WTC11 (cell line): ENCODE measurements at places on chromosomes 7 and 10. TPM values are rescaled to one million over a fixed set of nuclear protein-coding genes. Genes with fewer than 3 reads are reported as not detected.

Gene PILRA
- 1.8 to 3.2 TPM (median 3.0 TPM) in 3 replicates for total RNA-seq

Gene NFKB2
- total RNA-seq = 24.6 to 28.0 TPM (median 27.6 TPM) in 3 replicates

Gene BTAF1
- 47.2 to 49.6 TPM (median 49.2 TPM) in 3 replicates for total RNA-seq

Gene NOLC1
- total RNA-seq = 125 to 165 TPM (median 129 TPM) in 3 replicates

Gene AGR2
- 0.32 to 1.6 TPM (median 1.4 TPM) in 3 replicates for total RNA-seq

Gene MMD2
- total RNA-seq = 0.09 TPM in 1 of 3 replicates, not detected in the others

Gene KNDC1
- total RNA-seq = 25.7 to 26.8 TPM (median 26.6 TPM) in 3 replicates

Gene PHYH
- total RNA-seq = 22.5 to 35.1 TPM (median 32.0 TPM) in 3 replicates
